NCI-H1436 treated with DMSO at 0.1 percent for 48 hours (cell line): ENCODE measurements at places on chromosomes 16 and 17.

DNA sequence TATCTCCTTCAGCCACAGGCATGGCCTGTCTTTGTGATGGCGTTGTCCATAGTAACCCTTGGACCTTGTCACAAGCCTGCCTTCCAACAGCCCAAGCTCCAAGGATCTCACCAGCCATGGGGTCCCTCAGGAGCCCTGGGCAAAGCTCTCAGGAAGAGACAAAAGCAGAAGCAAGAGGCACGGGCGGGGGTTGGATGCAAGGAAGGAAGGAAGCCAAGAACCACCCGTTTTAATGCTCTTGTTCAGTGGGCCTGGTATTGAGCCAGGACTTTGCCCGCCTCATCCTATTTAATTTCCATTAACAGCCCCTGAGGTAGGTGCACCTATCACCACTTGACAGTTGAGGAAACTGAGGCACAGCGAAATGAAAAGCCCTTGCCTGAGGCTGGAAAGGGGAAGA lies 32.3 kb upstream of the GOSR2 start:
- no peak for DNase-seq

GRCh38 chr17:39949028-39949427 lies 13.8 kb upstream of the GSDMA start:
- no peak for DNase-seq

- DNase-seq: no peak
Observed at GRCh38 chr16:81945665-81946064, 65.6 kb downstream of the SDR42E1 start.

- DNase-seq: no peak
Observed at GRCh38 chr16:79563921-79564320, 36.6 kb downstream of the MAF start.

DNA sequence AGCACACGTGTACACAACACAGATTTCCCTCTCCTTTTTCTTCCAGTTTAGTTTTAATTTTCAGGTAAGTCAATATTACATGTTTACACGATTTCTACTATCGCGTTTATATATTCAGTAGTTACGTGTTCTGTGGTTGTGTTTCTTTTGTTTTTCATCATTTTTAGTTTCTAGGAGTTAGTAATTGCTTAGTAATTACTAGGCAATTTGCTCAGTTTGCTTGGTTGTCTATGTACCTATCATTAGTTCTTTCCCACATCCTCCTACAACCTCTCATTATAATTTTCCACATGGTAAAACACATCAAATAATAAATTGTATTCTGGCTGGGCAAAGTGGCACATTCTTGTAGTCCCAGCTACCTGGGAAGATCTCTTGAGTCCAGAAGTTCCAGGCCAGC lies 24.6 kb upstream of the GUCY2D start:
- DNase-seq: no peak

DNA sequence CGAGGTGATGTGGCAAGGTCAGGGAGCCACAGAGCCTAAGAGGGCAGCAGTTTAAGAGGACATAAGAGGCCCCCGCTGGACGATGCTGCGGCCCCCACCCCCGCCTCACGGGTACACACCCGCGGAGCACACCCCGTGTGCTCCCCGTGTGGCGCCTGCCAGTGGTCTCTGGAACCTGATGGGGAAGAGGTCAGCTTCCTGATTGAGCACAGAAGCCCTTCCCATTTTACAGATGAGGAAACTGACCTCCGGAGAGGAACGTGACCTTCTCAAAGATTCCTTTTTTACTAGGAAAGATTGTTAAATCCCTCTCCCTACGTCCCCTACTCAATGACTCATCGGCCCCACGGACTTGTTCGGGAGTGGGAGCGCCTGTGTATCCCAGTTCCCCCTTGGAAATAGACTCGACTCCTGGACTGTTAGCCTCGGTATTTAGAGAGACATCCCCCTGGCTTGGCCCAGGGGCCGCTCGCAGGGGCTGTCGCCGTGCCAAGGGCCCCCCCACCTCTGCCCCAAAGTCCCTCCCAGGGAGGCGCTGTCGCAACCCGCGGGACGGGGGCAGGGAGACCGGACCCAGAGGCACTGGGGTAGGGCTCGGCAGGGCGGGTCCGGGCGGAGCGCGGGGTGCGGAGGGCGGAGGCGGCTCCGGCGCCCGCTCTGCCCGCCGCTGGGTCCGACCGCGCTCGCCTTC lies at the start of gene ABCC3:
TSS of gene ABCC3 (plus strand) at position 658 of the 691 bp plus-strand sequence. CDS start 56 bp downstream, outside the sequence.
- DNase-seq: no peak
